IMR-90 (cell line): ENCODE measurements at places on chromosomes 5 and 9. TPM values are rescaled to one million over a fixed set of nuclear protein-coding genes. Genes with fewer than 3 reads are reported as not detected.

Gene ZFP2
- 0.18 and 0.56 TPM in 2 replicates for total RNA-seq

Gene RNF130
- total RNA-seq: 12.5 and 12.9 TPM in 2 replicates

Gene PCDHB8
- 0.18 and 0.28 TPM in 2 replicates for total RNA-seq

Gene EQTN
- total RNA-seq: not detected in 2 replicates

Gene OTP
- total RNA-seq: not detected in 2 replicates

Gene PLCXD3
- under 0.01 TPM in 2 replicates for total RNA-seq

Gene SV2C
- total RNA-seq: not detected in 2 replicates

Gene CNTFR
- total RNA-seq: not detected in 2 replicates

Gene TXNDC8
- not detected in 2 replicates for total RNA-seq

Gene FABP6
- not detected in 2 replicates for total RNA-seq

Gene DRD1
- total RNA-seq: 0.18 and 0.28 TPM in 2 replicates

Gene CYLC2
- not detected in 2 replicates for total RNA-seq

Gene RNF224
- total RNA-seq: not detected in 2 replicates

Gene ADAMTS19
- total RNA-seq: under 0.01 and 0.28 TPM in 2 replicates

Gene QRFP
- total RNA-seq: not detected in 2 replicates

Gene PRLR
- total RNA-seq: 0.54 and 0.56 TPM in 2 replicates

Gene PHYKPL
- total RNA-seq: 8.6 and 10.0 TPM in 2 replicates

Gene PCDHB9
- under 0.01 and 0.18 TPM in 2 replicates for total RNA-seq
